ENCODE measurements at places on chromosomes 6 and 20.
A peak's percentile ranks its signal among the peaks of the same experiment; 100 is the strongest.

DNA sequence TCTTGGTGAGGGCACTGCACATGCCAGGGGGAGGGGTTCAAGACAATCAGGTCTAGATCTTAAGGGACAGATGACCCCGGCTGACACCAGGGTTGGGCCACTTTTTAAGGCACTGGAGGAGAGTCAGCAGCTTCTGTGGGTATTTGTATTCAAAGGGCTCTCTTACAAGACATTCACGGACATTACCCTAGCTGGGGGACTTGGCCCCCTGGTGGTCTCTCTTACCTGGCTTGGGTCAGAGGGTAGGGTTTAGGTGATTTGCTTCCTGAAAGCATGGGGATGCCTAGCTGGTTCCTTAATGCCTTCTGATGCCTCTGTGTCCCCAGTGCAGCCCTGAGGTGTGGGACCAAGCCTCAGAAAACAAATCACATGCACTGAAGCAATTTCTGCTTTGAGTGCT, 354.7 kb downstream of the CDC5L start:
- peak; percentile 52 for DNase-seq

GRCh38 chr6:16985513-16986284, 116.2 kb upstream of the STMND1 start:
- DNase-seq = no peak

GRCh38 chr6:14066782-14067406, 50.7 kb upstream of the CD83 start:
- DNase-seq = no peak

DNA sequence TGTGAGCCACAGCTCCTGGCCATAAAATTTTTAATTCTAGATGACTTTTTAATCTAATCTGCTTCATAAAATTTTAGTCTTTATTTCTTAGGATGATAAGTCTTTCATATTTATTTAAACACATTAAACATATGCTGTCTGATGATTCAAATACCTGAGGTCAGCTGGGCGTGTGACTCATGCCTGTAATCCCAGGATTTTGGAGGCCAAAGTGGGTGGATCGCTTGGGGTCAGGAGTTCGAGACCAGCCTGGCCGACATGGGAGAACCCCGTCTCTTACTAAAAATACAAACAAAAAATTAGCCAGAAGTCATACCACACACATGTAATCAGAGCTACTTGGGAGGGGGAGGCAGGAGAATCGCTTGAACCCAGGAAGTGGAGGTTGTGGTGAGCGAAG, 53.1 kb downstream of the RBM24 start:
- no peak for DNase-seq

- DNase-seq = peak; percentile 98
These were observed at the start of gene ZNF391 for GRCh38 chr6:27388293-27389197. Gene ZNF391, plus strand, starts transcription at chr6:27388759. Its CDS starts 11,612 bp downstream, at chr6:27400371.

DNA sequence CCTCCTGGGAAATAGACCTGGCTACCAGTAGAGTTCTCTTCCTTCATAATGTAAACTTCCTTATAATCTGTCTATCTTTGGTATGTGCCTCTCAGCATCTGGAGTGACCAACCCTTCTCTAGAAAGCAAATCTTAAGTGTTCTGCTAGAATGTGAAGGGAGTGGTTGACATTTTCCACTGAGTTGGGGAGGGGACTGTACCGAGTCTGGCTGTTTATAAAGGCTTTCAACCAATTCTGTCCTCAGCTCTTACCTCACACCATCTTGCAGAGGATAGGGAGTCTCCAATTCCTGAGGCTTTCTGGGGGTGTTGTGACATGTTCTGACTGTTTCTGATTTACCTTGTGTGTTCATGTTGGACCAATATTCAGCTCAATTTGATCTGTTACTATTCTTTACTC, 39.6 kb downstream of the FAM217A start:
- DNase-seq = no peak

- DNase-seq = no peak
These were observed 61.7 kb upstream of the NOX3 start for GRCh38 chr6:155517294-155517693.

DNA sequence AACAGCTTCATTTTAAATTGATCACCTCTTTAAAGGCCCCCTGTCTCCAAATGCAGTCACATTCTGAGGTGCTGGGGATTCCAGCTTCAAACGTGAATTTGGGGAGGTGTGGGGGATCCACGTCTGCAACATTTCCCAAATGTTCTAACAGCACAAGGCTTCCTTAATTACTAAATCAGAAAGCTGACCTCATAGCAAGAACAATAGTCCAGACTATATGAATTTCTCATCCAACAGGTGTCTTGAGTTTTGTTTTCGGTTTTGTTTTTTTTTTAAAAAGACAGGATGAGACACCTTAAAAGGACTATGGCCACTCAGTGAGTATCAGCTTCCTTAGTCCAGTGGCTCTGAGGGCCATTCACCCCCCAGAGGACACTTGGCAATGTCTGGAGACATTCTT, 11.5 kb downstream of the ATP9A start:
- DNase-seq = no peak

DNA sequence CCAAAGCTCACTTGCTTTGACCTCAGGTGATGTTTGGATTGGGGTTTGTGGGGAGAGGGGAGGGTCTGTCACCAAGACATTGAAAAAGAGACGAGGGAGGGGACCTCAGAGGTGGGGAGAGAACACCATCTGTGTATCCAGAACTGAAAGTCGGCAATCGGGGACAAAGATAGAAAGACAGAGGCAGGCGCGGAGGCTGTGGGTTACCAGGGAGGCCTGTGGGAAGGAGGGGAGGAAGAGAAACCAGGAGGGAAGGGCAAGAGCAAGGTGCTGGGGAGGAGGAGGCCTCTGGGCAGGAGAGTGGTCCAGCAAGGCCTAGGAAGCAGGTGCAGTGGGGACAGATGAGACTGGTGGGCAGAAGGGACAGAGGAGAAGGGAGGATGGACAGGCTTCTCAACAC, 211.2 kb downstream of the CDC5L start:
- no peak for DNase-seq

- DNase-seq = no peak
These were observed 6.0 kb upstream of the NPBWR2 start for GRCh38 chr20:64113444-64113775.

GRCh38 chr20:23235173-23236027, 115.2 kb upstream of the NXT1 start:
- peak; percentile 79 for DNase-seq

GRCh38 chr6:50141100-50141499, 91.4 kb upstream of the DEFB112 start:
- DNase-seq = no peak

- DNase-seq = no peak
These were observed 39.0 kb downstream of the SYTL3 start for GRCh38 chr6:158688860-158689259.

- no peak for DNase-seq
These were observed 85.8 kb downstream of the BCAS1 start for GRCh38 chr20:53984356-53985149.

DNA sequence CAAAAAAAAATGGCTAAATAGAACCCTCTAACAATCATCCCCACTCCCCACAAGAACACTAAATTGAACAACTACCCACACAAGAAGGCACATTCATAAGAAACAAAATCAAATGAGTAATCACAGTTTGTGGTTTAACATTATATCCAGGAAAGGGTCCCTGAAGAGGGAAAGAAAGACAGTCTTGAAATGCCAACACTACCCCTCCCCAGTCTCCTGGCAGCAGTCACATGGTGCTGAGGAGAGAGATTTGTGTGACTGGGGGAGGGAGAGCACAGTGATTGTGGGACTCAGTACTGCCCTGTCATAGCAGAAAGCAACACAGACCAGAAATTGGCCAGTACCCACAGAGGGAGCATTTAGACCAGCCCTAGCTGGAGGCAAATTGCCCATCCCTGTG, 443.7 kb upstream of the BTBD3 start:
- no peak for DNase-seq

DNA sequence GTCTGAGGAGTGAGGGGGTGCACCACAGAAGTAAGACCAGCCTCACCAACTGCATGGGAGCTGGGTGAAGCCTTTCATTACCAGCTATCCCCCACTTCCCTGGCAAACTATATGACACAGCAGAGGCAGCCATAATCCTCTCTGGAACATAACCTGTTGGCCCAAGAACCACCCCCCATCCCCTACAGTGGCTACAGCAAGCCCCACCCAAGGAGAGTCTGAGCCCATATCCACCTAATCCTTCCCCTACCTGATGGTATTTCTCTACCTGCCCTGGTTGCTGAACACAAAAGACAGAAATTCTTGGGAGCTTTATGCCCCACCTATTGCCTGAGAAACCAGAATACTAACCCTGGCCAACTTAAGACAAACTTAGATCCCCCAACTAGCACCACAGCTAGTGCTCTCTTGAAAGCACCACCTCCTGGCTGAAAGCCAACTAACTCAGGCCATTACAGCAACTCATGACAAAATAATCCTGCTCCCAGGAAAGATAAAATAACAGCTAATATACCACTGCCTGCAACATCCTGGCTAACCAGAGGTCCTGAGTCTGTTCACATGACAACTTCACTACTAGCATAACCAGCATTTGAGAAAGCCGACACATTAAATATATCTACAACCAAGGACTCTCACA, 11.2 kb downstream of the RNGTT start:
- no peak for DNase-seq

DNA sequence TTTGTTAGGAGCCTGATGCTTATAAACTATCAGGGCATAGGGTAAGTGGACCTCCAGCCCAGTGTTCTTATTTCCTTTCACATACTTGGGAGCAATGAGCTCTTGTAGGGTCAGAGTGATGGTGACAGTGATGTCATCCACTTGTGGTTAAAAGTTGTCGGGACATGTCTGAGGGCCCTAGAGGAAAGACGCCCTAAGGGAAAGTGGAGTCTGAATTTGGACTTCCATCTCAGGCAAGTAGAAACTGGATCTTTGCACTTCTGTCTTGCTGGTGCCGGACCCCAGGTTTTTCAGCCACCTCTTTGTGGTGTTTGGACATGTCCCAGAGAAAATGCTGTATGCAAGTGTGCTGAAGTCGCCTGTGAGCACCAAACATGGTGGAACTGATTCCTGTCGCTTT, 900.5 kb downstream of the C6orf118 start:
- DNase-seq = peak; percentile 68

GRCh38 chr6:33428224-33428965, 8.5 kb downstream of the SYNGAP1 start:
- peak; percentile 82 for DNase-seq

DNA sequence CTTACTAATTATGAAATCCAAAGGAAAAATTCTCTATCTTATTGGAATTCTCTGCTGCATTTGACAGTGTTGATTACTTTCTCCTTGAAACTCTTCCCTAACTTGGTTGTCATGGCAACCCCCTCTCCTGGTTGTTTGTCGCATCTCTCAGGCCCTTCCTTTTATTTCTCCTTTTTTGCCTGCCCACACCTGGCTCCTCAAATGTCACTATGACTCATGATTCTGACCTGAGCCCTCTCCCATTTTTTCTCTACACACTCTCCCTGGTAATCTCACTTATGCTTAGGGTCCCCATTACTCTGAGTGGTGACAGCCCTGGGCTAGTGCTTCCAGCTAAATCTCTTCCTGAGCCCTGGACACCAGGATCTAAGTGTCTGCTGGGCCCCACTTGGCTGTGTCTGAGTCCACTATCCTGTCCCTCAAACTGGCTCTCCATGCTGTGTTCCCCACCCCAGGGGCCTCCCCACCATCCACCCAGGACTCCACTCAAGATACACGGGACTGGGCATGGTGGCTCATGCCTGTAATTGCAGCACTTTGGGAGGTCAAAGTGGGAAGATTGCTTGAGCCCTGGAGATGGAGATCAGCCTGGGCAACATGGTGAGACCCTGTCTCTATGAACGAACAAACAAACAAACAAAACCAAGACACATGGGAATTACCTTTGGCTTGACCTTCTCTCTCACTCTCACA, 16.5 kb upstream of the NNAT start:
- no peak for DNase-seq

DNA sequence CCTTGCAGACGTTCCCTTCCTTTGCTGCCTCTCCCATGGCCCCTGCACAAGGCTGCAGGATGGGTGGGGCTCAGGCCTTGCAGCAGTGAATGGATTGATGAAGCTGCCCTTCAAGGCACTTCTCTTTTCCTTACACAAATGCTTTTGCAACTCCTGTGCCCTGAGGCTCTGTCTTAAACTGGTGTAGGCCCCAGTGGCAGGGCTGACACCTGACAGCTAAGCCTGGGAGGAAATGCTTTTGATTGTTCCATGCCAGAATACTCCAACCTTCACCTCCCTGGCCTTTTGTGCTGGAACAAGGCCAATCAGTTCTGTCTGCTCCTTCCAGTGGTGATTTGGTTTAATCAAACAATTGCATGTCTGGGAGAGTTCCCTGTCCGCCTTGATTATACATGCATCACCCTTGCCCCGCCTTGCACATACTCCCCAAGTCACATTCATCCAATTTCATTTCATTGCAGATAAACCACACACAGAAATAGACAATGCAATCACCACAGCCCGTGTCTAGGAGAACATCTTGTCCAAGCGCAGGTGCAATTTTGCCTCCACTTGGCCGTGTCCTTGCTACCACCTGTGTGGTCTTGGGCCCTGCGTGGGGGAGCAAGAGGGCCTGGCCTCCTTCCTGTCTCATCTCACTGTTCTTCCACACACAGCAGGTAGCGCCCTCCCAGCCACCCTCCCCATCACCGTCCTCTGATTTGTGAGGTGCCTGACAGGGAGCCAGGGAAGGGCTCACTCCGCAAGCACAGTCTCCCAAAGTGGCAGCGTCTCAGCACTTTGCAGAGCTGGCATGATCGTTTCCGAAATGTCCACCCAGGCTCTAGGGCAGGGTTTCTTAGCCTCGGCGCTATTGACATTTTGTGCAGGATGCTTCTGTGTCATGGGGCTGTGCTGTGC, 120.4 kb downstream of the CDH26 start:
- DNase-seq = peak; percentile 74

DNA sequence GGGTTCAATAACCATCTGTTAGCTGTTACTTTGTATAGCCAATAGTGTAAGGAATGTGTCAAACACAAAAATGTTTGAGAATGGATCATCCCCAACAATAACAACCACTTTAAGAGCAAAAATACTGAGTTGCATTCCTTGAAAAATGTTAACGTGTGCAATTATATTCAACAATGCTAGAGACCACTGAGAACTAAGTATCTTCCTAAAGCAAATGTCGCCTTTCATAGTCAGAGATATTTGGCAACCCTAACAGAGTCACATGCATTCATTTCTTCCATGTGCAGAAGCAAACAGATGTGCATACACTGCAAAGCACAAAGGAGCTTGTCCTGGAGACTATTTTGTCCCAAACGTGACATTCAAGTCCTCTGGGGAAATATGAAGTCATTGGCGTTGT, 448.6 kb downstream of the GJA1 start:
- DNase-seq = no peak

DNA sequence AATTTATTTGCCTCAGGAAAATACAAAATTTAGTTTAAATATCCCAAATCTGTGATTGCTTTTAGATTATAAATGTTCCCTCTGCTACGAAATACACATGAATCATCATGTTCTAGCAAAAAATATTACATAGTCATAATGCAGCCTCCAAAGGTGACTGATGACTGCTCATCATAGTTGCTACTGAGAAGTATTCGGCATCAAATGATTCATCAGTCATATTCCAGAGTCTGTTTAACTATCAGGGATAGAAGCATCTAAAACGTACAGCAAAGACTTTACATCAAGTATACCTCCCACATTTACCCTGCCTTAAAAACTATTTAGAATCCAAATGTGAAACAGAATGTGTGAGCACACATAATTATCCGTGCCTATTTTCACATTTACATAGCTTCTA, 626.0 kb downstream of the CDH26 start:
- no peak for DNase-seq

Data from islet precursor cell (in vitro differentiated cells).